Left ventricle myocardium inferior (tissue), 1 donor: ENCODE measurements at places on chromosomes 16 and 17. TPM values are rescaled to one million over a fixed set of nuclear protein-coding genes. Genes with fewer than 3 reads are reported as not detected.

Gene KRT28
- not detected for total RNA-seq

Gene CCL17
- not detected for total RNA-seq

DNA sequence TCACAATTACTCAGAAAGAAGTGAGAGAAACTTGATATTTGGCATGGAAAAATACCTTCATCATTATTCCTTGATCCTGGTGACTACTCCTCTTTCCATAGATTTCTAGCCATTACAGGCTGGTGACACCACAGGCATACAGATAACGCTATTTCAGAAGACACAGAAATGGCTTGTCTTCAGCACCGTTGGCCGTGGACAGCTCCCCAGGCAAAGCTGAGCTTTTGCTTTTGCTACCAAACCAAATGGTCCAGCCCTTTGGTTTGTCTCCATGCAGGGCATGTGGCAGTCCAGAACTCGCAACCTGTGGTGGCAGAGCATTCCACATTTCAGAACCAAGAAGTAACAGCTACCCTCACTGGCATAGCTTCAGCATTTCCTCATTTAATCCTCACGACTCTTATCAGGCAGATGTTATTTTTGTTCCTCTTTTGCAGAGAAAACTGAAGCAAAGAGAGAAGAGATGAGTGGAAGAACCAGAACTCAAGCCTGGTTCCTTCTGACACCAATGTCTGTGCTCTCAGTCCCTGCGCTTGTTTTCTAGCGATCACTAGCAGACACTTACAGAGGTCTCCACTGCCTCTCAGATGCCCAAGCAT, 55.5 kb downstream of the HS3ST4 start:
- no peaks in the 10 kb centered on the region for H3K4me1 ChIP-seq
- DNase-seq: no peak
- no peaks in the 10 kb centered on the region for H3K36me3 ChIP-seq
- H3K4me3 ChIP-seq: no peak overlapping the region

DNA sequence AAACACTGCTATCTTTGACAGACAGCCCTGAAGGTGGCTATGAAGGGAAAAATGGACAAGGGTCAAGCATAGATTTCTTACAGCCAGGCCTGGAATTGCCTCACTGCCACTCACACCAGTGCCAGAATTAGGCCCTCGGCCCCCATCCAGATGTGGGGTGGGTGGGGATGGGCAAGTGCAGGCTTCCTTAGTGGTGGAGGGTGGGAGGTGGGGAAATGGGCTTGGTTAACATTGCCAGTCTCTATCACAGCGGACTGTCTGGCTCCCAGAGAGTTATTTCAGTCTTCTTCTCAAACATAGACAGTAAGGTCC, 24.9 kb downstream of the B9D1 start:
- H3K4me3 ChIP-seq: no peak overlapping the region
- peaks cover 24% of the 10 kb centered on the region for H3K36me3 ChIP-seq
- H3K27me3 ChIP-seq: no peaks in the 10 kb centered on the region

GRCh38 chr16:68128577-68129305, 43.6 kb downstream of the NFATC3 start:
- H3K27me3 ChIP-seq: no peaks in the 10 kb centered on the region
- peak overlapping the region; percentile 68 for H3K27ac ChIP-seq
- peaks cover 45% of the 10 kb centered on the region for H3K4me1 ChIP-seq
- no peak overlapping the region for H3K4me3 ChIP-seq

GRCh38 chr16:57645691-57646387, 17.4 kb downstream of the ADGRG1 start:
- peak; percentile 60 for DNase-seq
- peaks cover 14% of the 10 kb centered on the region for H3K27me3 ChIP-seq
- H3K4me3 ChIP-seq: peak overlapping the region; percentile 39
- peak overlapping the region; percentile 90 for H3K27ac ChIP-seq

Gene KRTAP2-2
- not detected for total RNA-seq

- H3K4me3 ChIP-seq: peak overlapping the region; percentile 84
- peak; percentile 74 for DNase-seq
- peaks cover 72% of the 10 kb centered on the region for H3K4me1 ChIP-seq
- H3K36me3 ChIP-seq: no peaks in the 10 kb centered on the region
- H3K27ac ChIP-seq: peak overlapping the region; percentile 84
- H3K27me3 ChIP-seq: peaks cover 50% of the 10 kb centered on the region
Measured at GRCh38 chr17:8125154-8125946, 1.4 kb upstream of the HES7 start.

GRCh38 chr16:88737298-88738150, 31.2 kb downstream of the CTU2 start:
- no peaks in the 10 kb centered on the region for H3K27me3 ChIP-seq
- H3K4me1 ChIP-seq: peaks cover 6% of the 10 kb centered on the region
- H3K27ac ChIP-seq: no peak overlapping the region
- peak; percentile 71 for DNase-seq
- H3K36me3 ChIP-seq: peaks cover 8% of the 10 kb centered on the region
- H3K4me3 ChIP-seq: no peak overlapping the region

DNA sequence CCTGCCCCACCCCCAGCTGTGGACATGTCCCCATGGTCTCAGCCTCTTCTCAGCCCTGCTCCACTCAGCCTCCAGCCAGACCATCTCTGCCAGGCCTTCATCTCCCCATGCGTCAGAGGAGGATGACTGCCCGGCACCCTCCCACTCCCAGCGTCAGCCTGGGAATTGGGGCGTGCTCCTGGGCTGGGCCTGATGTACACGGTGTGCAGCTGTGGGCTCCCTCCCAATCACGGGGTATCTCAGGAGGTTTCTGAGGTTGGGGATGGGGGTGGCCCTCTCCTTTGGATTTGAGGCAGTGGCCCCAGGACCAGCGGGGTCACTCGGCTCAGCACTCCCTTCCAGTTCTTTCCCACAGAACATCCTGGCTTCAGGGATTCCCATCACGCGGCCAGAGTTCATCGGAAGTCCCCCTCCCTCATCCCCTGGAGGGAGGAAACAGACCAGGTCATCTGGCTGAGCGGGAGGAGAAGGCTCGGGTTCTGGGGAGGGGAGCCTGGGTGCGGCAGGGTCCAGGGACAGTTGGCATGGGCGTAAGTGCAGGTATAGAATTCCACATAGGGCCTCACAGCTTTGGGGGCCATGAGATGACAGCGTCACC, 36.9 kb downstream of the SOCS3 start:
- no peaks in the 10 kb centered on the region for H3K27me3 ChIP-seq
- peaks cover 42% of the 10 kb centered on the region for H3K4me1 ChIP-seq
- no peaks in the 10 kb centered on the region for H3K36me3 ChIP-seq
- peak; percentile 85 for DNase-seq
- H3K4me3 ChIP-seq: no peak overlapping the region

Gene AP1G1
- total RNA-seq: 30.7 TPM

DNA sequence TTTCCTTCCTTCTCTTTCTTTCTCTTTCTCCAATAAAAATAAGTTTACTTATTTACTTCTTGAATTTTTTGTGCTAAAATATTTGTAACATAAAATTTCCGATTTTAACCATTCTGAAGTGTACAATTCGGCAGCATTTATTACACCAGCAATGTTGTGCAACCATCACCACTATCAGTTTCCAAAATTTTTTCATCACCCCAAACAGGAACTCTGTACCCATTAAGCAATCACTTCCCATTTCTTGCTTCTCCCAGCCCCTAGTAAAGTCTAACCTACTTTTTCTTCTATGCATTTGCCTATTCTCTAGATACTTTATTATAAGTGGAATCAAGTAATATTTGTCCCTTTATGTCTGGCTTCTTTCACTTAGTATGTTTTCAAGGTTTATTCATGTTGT, 2.5 kb upstream of the HP start:
- H3K27me3 ChIP-seq: no peaks in the 10 kb centered on the region
- H3K4me1 ChIP-seq: no peaks in the 10 kb centered on the region
- no peak overlapping the region for H3K4me3 ChIP-seq
- no peaks in the 10 kb centered on the region for H3K36me3 ChIP-seq

Gene PROCA1
- total RNA-seq: 1.3 TPM

Gene MPP3
- 35.2 TPM for total RNA-seq

Gene ANKRD40CL
- total RNA-seq: not detected

Gene ABI3
- total RNA-seq: 4.9 TPM

GRCh38 chr17:45425984-45426413, 6.7 kb downstream of the ARHGAP27 start:
- H3K4me1 ChIP-seq: peaks cover 68% of the 10 kb centered on the region
- H3K27ac ChIP-seq: peak overlapping the region; percentile 91

GRCh38 chr17:69367298-69367697, 40.4 kb upstream of the ABCA5 start:
- H3K27me3 ChIP-seq: no peaks in the 10 kb centered on the region
- no peaks in the 10 kb centered on the region for H3K36me3 ChIP-seq
- no peak for DNase-seq
- H3K27ac ChIP-seq: no peak overlapping the region
- no peak overlapping the region for H3K4me3 ChIP-seq

DNA sequence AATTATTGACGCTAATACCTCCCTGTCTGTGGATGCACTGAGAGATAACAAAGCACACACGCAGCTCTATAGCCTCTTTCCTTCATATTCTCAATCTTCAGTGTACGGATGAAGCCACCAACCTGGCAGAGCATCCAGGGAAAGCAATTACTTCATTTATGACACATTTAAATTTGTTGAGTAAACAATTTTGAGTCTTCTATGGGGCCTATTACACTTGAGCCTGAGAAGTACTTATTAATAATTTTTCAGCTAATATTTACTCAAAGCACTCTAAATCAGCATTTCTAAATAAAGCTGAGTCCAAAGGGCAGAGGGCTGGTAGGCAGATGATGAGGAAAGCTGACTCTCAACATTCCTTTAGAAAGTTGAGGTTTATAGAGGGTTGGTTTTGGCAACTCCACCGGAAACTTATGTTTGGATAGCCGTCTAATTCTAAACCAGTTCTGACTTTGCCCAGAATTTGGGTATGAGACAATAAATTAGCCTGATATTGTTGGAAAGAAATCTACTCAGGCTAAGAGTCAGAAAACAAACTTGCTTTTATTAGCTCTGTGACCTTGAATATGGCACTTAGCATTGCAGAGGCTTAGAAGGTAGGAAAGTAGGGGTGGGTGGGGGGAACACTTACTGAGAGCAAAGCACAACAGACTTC, 643.5 kb downstream of the CDH11 start:
- peaks cover 19% of the 10 kb centered on the region for H3K4me1 ChIP-seq
- H3K27me3 ChIP-seq: no peaks in the 10 kb centered on the region
- no peak for DNase-seq
- no peak overlapping the region for H3K4me3 ChIP-seq
- no peaks in the 10 kb centered on the region for H3K36me3 ChIP-seq

GRCh38 chr16:16007743-16008111, 58.3 kb downstream of the ABCC1 start:
- H3K27me3 ChIP-seq: no peaks in the 10 kb centered on the region
- DNase-seq: no peak
- H3K4me1 ChIP-seq: peaks cover 22% of the 10 kb centered on the region
- no peak overlapping the region for H3K27ac ChIP-seq
- no peak overlapping the region for H3K4me3 ChIP-seq
- H3K36me3 ChIP-seq: peaks cover 11% of the 10 kb centered on the region

- no peaks in the 10 kb centered on the region for H3K27me3 ChIP-seq
- DNase-seq: peak; percentile 10
- no peak overlapping the region for H3K4me3 ChIP-seq
- H3K27ac ChIP-seq: no peak overlapping the region
- H3K4me1 ChIP-seq: peaks cover 17% of the 10 kb centered on the region
Measured at GRCh38 chr17:2700491-2701141, 10.9 kb downstream of the CLUH start.

DNA sequence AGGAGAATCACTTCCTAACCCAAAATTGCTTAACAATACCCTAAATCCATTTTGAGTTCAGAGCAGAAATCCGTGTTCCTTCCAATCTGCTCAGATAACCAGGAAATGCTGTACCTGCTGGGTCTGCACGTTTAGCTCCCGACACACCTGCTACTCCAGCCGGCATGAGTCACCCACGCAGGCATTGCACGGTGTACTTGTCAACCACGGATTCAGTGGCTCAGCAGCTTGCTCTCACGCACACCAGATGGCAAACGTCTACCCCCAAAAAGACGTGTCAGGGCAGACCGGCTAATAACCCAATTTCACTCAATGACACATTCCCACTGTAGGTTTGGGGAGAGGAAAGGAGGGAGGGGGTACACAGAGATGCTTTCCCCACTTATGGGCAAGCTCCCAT, 468.1 kb downstream of the SOX9 start:
- H3K27ac ChIP-seq: no peak overlapping the region
- H3K4me1 ChIP-seq: peaks cover 18% of the 10 kb centered on the region
- DNase-seq: no peak
- H3K27me3 ChIP-seq: peaks cover 51% of the 10 kb centered on the region
- H3K36me3 ChIP-seq: no peaks in the 10 kb centered on the region

- H3K4me3 ChIP-seq: no peak overlapping the region
- H3K27ac ChIP-seq: peak overlapping the region; percentile 98
- no peak for DNase-seq
- no peaks in the 10 kb centered on the region for H3K36me3 ChIP-seq
- H3K4me1 ChIP-seq: peaks cover 44% of the 10 kb centered on the region
Measured at GRCh38 chr17:35377068-35377467, 3.6 kb upstream of the SLFN11 start.

DNA sequence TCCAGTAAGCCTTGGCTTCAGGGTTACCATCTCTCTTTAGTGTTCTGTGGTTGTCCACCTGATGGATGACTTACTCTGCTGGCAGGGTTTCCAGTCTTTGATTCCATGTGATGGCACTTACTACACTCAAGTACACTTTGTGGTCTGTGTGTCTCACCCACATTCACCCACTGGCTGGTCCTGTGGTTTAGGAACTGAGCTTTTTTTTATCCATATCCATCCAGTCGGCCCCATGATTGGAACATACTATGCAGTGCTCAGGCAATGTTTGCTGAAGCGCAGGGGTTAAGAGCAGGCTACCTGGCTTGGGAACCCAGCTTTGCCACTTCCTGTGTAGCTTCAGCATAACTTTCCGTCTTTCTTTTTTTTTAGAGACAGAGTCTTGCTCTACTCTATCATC, 2.8 kb upstream of the FUS start:
- H3K4me3 ChIP-seq: no peak overlapping the region
- H3K27me3 ChIP-seq: no peaks in the 10 kb centered on the region
- H3K4me1 ChIP-seq: peaks cover 35% of the 10 kb centered on the region
- H3K36me3 ChIP-seq: peaks cover under 1% of the 10 kb centered on the region
- DNase-seq: no peak

Gene ARL5C
- total RNA-seq: not detected

Gene CEP112
- total RNA-seq: 14.5 TPM

DNA sequence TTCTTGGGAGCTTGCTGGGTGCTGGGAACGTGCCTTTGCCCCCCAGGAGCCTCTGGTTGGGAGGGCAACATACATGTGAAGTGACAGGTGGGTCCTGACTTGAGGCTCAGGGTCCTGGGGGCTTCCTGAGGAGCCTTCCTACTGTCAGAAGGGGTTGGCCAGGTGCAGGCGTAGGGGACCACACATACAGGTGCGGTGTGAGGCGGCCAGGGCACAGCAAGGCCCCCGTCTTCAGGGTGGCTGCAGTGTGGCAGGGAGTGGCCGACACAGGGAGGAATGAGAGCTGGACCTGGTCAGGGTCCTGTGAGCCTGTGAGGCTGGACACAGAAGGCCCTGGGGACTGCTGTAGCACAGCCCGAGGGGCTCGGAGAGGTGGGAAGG, 10.6 kb downstream of the TCF25 start:
- H3K36me3 ChIP-seq: peaks cover 81% of the 10 kb centered on the region
- H3K4me3 ChIP-seq: no peak overlapping the region
- no peak overlapping the region for H3K27ac ChIP-seq
- DNase-seq: no peak

Gene CES3
- 1.0 TPM for total RNA-seq

Gene EVI2B
- 2.7 TPM for total RNA-seq
